Immature natural killer cell (primary cell): ENCODE measurements at places on chromosomes 5 and 9.

DNA sequence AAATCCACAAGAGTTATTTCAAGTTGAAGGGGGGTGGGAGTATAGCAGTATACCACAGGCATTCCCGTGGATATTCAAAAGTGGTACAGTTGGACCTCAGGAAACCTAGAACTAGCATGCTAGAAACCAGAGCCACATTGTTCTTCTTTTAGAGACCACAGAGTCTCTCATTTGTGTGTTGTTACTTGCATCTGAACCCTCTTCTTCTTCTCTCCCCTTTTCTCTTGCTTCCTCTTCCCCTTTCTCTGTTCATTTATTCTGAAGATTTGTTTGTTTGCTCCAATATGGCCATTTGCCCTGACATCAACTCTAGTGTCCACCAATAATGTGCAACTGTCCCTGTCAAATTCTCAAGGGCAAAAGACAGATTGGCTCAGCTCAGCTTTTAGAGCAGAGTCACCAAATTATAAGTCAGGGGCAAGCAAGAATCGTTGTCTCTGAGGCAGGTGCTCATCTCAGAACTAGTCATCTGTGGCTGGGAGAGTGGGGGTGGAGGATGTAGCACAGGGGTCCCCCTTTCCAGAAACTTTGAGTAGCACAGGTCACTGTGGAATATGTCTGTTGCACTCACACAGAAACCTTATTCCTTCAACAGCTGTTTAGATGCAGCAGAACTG is 321.1 kb downstream of the ARRDC3 start:
- no peaks in the 10 kb centered on the region for H3K36me3 ChIP-seq
- no peak for DNase-seq
- peaks cover 7% of the 10 kb centered on the region for H3K4me1 ChIP-seq

DNA sequence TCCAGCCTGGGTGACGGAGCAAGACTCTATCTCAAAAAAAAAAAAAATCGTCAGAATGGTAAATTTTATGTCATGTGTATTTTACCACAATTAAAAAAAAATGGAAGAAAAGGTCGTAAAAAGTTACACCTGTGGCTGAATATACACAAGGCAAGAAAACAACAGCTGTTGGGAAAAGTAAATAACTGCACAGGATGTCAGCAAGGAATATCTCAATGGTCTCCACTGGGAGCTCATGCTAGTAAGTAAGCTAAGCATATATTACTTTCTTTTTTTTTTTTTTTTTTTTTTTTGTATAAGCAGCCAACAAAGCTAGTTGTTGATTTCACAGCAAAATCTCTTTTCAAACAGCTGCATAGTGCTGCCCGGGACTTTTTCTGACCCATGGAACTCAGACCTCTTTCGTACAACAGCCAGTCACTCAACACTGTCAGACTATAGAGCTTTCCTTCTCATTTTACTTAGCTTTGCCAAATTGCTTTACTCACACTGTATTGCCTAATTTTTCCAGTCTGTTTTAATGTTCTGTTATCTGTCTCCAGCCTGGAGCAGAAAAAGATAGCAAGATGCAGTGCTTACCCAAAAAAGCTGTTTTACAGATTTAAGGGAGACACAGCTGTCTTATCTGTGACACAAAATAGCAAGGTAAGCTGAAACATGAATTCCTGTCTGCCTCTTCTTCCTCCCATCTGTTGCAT is 175.9 kb downstream of the ENC1 start:
- no peaks in the 10 kb centered on the region for H3K36me3 ChIP-seq
- H3K27ac ChIP-seq, result no peak overlapping the region
- no peaks in the 10 kb centered on the region for H3K4me1 ChIP-seq
- H3K27me3 ChIP-seq, result peaks cover 11% of the 10 kb centered on the region

DNA sequence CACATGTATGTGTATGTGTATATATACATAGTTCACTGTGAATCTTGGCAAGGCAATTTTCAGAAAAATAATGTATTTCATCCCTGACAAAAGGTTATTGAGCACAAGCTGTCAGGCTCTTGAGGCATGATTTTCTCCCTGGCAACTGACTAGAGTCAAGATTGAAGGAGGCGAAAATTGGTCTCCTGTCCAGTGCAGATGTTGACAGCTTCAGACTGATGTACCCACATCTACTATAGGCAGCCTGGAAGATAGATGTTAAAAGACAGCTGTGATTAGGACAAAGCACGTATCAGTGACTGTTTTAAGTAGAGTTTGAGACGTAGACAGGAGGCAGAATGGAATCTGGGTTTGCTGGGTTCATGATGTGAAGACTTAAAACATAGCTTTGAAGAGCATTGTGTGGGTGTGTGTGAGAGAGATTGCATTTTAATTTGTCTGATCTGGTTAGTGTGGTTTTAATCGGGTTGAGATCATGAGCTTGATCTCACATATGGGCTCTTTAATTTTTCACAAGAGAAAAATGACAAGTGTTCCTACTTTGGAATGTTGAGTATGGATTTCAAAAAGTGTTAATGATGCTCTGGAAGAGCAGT is 39.1 kb downstream of the CTNNA1 start:
- no peaks in the 10 kb centered on the region for H3K36me3 ChIP-seq
- H3K4me3 ChIP-seq, result no peak overlapping the region
- peak overlapping the region; percentile 18 for H3K27ac ChIP-seq
- peaks cover 32% of the 10 kb centered on the region for H3K4me1 ChIP-seq
- no peak for DNase-seq

GRCh38 chr9:70042461-70043215 is 1.0 kb upstream of the MAMDC2 start:
- no peaks in the 10 kb centered on the region for H3K4me1 ChIP-seq
- DNase-seq, result no peak
- peaks cover 25% of the 10 kb centered on the region for H3K27me3 ChIP-seq
